ENCODE measurements at places on chromosomes 2 and 18.

DNA sequence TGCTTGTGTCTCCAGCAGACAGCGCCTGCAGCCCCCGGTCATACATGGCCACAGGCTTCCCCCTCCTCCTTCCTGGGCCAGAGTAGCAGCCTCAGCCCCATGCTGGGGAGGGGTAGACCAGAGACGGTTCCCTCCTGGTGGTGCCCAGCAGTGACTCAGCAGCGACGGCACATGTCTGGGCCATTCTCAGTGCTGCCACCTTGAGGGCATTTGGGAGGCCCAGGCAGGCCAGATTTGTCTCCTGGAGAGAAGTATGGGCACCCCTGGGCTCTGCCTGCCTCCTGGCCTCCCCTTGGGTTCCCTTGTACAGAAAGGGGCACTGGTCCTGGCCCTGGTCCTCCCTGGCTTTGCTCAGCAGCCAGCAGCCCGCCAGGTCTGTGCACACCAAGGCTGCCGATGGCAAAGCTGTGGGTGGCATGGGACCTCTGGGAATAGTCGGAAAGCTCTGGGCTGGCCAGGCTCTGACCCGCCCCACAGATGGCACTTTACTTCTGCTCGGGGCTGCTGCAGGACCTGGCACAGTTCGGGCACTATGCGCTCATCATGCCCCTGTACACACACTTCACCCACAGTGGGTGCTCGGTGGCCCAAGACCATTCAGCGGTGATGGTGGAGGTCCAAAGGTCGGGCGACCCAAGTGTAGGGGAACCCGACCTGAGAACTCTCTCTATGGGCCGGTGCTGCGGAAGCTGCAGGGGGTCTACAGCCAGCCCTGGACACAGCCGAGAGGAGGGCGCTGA is 11.4 kb upstream of the ALPI start:
- DNase-seq = peak; percentile 64

GRCh38 chr2:112168422-112169124 is 30.4 kb downstream of the FBLN7 start:
- no peak for DNase-seq

DNA sequence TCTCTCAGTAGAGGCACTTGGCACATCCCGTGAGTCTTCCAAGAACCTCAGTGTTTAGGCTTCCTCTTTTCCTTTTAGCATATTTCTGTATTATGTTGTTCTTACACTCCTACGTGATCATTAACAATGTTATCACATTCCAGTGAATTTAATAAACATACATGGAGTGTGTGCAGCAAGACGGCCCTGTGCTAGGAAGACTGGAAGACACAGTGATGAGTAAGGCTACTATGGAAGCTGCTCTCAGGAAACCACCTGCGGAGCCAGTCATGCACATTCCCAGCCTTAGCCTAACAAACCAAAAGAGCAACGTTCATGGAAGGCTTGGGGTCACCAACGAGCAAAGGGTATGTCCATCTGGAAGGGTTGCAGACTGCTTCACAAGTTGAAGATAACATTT is 103.4 kb downstream of the ETAA1 start:
- no peak for DNase-seq

DNA sequence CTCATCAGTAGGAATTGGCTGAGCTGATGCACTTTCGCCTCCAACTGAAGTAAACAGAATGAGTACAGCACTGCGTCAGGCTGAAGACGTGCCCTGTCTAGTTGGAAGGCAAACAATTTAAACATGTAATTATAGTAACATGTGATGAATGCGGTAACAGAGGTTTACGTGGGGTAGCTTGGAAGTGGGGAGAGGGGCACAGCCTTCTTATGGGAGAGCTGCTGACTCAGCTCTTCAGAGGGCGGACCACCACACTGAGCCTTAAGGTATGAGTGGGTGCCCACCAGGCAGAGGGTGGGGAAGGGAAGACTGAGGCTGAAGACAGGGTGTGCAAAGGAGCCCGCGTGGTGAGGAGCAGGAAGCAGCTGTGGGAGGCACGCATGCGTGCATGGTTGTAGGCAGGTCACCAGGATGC is 6.2 kb upstream of the EHD3 start:
- DNase-seq = no peak

DNA sequence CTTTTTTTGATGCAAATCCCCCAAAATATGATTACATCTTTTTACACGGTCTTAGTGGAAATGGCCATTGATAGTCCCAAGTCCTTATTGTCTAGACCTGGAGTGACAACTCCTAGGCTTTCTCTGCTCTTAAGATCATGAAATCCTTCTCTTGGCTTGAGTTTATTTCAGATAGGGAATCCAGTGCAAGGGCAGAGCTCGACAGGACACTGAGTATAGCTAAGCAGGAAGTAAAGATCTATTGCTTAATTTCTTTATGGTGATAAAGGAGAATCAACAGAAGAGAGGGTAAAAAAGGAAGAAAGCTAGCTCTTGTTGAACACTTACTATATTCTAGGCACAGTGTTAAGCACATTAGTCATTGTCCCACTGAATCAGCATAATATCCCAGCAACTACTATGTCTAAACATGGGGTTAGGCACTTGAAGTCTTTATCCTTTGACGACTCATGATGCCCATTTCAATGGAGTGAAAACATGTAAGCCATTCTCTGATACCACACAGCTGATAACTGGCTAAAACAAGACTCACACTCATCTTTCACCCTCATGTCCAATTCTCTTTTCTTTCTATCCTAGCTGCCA is 74.1 kb upstream of the LRATD1 start:
- no peak for DNase-seq

DNA sequence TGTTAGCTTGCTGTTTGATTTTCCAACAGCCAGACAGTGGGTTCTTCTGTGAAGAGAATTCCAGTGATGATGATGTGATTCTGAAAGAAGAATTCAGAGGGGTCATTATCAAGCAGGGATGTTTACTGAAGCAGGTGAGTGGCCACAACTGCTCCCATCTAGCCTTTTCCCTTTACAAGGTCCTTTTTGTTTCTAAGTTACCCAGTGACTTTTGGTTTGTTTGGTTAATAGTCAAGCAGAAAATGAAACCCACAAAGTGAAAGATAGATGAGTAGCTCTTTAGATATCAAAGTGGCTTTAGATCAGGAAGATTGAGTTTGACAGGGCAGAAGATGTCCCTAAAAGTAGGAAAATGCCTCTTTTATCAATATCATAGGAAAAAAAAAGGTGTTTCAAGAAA is 23.3 kb downstream of the PLEK start:
- DNase-seq = no peak

- DNase-seq = no peak
These were observed 135.8 kb upstream of the HAAO start for GRCh38 chr2:42928161-42928691.

- no peak for DNase-seq
These were observed 31.9 kb downstream of the PSTPIP2 start for GRCh38 chr18:46040033-46040746.

DNA sequence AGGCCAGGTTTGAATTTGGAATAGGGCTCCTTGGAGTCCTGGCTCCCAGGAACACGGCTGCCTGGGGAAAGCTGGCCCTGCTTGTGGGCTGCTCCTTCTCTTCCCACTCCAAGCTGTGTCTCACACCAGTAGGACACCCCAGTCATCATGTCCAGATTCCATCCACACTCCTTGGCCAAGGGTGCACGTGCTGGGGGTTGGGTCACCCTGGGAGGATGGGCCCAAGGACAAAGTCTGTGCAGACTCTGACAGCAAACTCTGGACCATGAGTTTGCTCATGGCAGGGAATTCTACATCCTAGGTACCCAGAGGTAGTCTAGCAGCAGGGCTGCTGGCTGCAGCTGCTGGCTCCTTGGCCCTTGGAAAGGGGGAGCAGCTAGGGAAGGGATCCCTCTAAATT is 102.4 kb upstream of the EPAS1 start:
- DNase-seq = no peak

DNA sequence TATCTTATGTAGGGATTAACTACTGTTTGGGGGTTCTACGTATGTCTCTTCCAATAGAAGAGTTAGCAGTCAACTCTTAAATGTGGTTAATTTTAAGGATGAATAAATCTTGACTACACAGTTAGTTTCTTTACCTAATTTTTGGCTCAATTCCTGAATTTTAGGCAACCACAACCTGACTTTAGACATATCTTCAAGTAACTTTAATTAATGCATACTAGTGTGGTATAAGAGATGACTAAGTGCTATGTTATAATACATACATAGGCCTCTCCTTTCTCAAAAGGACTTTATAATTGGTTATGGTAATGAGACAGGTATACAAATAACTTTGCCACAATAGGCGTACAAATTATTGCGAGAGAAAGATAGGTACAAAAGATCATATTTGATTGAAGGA is 312.0 kb downstream of the IRS1 start:
- DNase-seq = no peak

DNA sequence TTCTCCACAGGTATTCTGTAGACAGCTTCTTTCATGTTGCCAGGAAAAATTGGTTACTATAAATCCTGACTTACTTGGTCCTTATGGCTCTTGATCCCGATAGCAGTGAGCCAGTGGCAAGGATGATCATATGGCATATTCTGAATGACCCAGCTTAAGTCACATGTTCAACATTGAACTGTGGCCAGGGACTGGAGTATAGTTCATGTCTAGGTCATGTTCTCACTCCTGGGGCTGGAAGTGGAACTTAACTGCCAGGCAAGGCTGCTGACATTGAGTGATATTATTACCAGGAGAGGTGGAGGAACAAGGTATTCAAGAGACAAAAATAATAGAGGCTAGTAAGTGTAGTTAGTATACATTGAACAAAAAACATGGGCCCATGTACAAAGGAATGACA is 26.2 kb downstream of the R3HDM1 start:
- no peak for DNase-seq

DNA sequence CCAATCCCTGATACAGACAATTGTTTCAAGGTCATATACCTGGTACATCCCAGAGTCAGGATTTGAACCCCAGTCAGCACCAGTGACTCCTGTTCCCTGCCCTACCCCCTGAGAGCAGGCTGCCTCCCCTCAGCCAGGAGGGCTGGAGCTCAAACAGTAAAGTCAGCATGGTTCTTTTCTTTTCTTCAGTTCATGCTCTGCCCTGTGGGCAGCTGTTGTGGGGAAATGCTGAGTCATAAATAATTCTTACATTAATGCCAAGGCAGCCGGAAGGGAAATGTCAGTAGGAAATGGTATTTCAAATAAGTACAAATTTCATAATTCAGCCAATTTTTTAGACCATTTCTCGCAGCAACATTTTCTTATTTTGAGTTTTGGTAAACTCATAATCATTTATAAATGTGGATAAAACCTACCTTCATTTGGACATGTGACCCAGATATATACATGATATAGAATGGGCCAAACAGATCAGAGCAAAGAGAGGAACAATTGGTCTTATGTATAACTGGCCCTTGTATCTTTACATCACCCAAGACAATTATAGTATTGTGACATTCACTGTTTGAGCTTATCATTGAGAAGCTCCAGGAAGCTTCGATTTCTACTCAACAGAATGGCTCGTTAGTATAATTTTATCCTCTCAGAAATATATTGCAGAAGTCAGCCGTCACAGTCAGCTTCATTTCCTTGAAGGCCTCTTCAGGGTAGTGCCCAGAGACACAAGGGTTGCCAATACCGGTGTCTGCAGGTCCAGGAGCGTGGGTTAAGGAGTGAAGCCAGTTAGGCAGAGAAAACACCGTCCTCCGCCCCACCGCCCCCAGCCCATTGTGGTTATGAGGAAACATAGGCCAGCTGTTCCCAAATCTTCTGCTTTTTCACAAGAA is 28.0 kb upstream of the SCYGR1 start:
- DNase-seq = no peak

DNA sequence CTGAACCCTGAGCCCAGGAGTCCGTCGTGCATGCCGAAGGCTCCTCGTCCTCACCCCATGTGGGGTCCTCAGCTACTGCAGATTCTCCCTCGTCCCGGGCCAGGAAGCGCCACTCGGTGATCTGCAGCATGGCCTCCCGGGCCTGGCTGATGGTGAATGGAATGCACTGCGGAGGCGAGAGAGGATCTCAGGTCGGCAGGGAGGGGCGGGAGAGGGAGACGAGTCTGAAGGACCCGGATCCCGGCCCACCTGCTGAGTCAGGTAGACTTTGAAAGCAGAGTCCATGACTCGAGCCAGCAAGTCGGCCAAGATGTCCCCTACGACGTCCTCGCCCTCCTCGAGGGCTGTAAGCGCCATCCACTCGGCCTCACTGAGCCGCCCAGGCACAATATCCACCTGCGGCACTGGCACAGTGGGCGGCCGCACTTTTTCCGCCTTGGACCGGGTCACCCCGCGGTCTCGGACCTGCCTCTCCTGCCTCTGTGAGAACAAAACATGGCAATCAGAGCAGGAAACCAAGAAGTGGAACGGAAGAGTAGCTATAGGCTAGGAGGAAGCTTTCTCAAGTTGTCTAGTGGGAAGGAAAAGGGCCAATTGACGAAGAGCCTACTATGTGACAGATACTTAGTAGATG is 5.5 kb downstream of the C2orf81 start:
- no peak for DNase-seq

GRCh38 chr18:34315591-34316352 is 91.1 kb upstream of the NOL4 start:
- no peak for DNase-seq

DNA sequence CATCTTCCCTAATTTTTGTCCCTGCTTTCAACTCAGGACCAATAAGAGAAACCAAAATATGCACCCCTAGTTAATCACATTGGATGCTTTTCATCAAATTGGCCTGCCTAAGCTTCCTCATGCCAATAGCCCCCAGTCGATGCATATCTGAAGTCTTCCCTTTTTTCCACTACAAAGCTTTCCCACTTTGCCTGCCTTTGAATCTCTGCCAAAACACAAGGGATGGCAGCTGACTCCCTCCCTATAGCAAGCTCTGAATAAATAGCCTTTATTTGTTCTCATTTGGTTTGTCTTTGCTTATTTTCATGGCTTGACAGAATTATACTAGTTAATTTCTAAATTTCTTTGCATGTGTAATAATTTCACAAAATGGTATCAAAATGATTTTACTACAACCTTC is 621.2 kb downstream of the MBD2 start:
- DNase-seq = no peak

- no peak for DNase-seq
These were observed 747.4 kb upstream of the SLC8A1 start for GRCh38 chr2:41199334-41199733.

GRCh38 chr2:23541503-23542229 is 156.7 kb downstream of the KLHL29 start:
- DNase-seq = no peak

DNA sequence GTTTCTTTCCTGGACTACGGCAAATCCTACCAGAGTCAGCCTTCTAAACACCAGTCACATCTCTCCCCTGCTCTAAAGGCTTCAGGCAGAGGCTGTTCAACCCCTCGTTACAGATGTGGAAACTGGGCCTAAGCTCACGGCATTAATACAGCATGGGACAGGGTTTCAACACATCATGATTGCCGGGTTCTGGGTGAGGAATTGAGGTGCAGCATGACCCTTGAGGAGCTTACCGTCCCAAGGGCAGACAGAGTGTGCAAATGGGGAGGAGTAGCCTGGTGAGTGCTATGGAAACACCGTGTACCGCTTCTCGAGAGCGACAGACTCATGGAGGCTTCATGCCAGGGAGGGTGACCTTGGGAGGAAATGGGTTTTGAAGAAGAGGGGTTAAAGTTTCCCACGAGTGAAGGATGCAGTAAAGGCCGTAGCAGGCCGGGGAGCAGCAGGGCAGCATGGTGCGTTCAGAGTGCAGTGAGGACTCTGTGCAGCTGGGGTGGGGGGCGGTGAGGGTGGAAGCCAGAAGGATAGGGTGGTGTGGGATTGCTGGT is 51.1 kb downstream of the TGOLN2 start:
- DNase-seq = no peak

Data from stimulated activated CD8-positive, alpha-beta memory T cell treated with anti-CD3 and anti-CD28 coated beads, Interleukin-2, amount 100 ng/mL, for 48 hours (primary cell).